Neuronal stem cell (in vitro differentiated cells): ENCODE measurements at places on chromosomes 3 and 15.

DNA sequence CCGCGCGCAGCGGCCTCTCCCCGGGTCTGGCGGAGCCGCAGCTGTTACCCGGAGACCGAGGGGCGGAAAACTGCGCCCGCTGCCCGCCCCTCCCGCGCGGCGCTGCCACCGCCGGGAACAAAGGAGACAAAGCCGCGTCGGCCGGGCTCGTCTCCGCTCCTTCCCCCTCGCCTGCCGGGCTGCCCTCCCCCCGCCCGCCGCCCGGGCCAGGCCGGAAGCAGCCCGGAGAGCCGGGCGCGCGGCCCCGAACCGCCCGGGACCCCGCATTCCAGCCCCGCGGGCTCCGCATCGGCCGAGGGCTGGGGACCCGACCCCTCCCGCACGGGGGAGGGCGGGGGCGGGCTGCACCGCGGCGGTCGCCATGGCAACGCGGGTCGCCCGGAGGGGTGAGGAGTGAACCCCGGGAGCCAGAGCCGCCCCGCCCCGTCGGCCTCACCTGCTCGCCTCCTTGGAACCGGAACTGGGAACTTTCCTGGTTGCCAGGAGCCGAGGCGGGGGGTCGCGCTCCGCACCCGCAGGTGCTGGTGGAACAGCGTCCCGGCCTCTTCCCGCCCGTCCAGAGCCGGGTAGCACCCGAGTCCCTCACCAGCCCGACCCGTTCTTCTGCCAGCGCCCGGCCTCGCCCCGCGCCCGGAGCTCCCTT is 448 bp downstream of the PLXNB1 start:
- peak overlapping the region; percentile 77 for H3K4me3 ChIP-seq
- H3K27ac ChIP-seq, result peak overlapping the region; percentile 92
- peaks cover 23% of the 10 kb centered on the region for H3K4me1 ChIP-seq
- peak; percentile 76 for DNase-seq
- no peaks in the 10 kb centered on the region for H3K27me3 ChIP-seq

GRCh38 chr3:33096093-33096868 is 665 bp downstream of the GLB1 start:
- H3K27me3 ChIP-seq, result no peaks in the 10 kb centered on the region
- no peak overlapping the region for H3K27ac ChIP-seq

GRCh38 chr3:67472674-67473201 is 181.7 kb downstream of the SUCLG2 start:
- DNase-seq, result no peak
- no peak overlapping the region for H3K4me3 ChIP-seq
- H3K27ac ChIP-seq, result no peak overlapping the region
- no peaks in the 10 kb centered on the region for H3K27me3 ChIP-seq
- H3K36me3 ChIP-seq, result peaks cover 2% of the 10 kb centered on the region
- no peaks in the 10 kb centered on the region for H3K4me1 ChIP-seq

DNA sequence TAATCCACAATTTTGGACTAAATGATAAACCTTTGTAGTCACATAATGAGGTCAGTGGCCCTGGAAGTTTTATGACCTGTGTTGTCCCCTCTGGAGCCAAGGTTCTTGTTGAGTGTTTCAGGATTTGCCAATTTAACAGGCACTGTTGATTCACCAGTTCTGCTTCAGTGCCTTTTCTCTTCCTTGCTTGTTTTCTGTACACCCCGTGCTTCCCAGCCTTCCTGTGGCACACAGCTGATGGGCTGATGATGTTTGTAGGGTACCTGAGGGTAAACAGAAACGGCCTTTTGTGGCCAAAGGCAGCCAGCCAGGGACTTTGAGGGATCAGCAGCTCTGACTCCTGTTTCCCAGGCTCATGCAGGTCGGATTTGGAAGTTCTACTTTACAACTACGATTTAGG is 13.3 kb downstream of the GYG1 start:
- H3K27me3 ChIP-seq, result no peaks in the 10 kb centered on the region
- H3K27ac ChIP-seq, result no peak overlapping the region
- peaks cover 9% of the 10 kb centered on the region for H3K4me1 ChIP-seq
- H3K36me3 ChIP-seq, result peaks cover 5% of the 10 kb centered on the region
- no peak overlapping the region for H3K4me3 ChIP-seq
- DNase-seq, result no peak

- DNase-seq, result no peak
- peaks cover 4% of the 10 kb centered on the region for H3K27me3 ChIP-seq
- H3K4me3 ChIP-seq, result no peak overlapping the region
- H3K4me1 ChIP-seq, result peaks cover 6% of the 10 kb centered on the region
- H3K36me3 ChIP-seq, result no peaks in the 10 kb centered on the region
Measured at GRCh38 chr3:151076626-151077025, 8.8 kb upstream of the MED12L start.

DNA sequence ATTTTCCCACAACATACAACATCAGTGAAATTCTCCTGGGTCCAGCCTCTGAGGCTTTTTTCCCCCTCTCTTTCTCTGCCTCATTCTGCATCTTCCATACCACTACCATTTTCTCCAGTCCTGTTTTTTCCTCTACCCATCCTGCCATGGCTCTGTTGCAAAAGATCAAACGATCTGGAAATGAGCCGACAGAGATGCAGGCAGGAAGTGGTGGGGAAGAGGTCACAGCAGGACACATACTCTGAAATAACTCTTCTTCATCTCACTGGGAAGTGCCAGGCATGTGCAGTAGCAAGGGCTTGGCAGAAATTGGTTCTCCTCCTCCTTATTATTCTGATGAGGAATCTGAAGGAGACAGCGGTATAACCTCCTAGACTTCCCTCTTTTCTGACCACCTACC is 114.3 kb downstream of the CORO2B start:
- H3K27ac ChIP-seq, result no peak overlapping the region
- H3K4me3 ChIP-seq, result no peak overlapping the region
- H3K4me1 ChIP-seq, result peaks cover 14% of the 10 kb centered on the region
- H3K36me3 ChIP-seq, result peaks cover 7% of the 10 kb centered on the region
- DNase-seq, result no peak
- H3K27me3 ChIP-seq, result no peaks in the 10 kb centered on the region

DNA sequence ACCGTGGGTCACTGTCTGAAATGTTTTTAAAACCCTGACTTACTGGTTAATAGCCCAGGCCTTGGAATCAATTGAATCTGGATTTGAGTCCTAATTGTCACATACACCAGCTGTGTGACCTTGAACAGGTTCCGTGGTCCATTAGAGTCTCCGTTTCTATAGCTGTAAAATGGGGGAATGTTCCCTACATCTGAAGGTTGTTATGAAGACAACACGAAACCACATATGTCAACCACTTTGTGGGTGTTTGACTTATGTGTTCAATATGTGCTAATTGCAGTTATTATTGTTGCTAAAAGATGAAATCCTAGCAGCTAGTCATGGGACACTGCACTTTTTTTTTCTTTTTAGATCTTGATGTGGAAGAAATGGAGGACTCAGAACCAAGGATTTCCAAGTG is 35.3 kb downstream of the ZBTB38 start:
- H3K4me1 ChIP-seq, result peaks cover 8% of the 10 kb centered on the region
- no peaks in the 10 kb centered on the region for H3K27me3 ChIP-seq
- no peak overlapping the region for H3K4me3 ChIP-seq
- no peak for DNase-seq

GRCh38 chr15:100250176-100250800 is 91.5 kb downstream of the ADAMTS17 start:
- peaks cover 5% of the 10 kb centered on the region for H3K4me1 ChIP-seq
- H3K27me3 ChIP-seq, result no peaks in the 10 kb centered on the region
- H3K27ac ChIP-seq, result no peak overlapping the region
- H3K36me3 ChIP-seq, result no peaks in the 10 kb centered on the region

- H3K27me3 ChIP-seq, result no peaks in the 10 kb centered on the region
- no peak overlapping the region for H3K4me3 ChIP-seq
- no peak overlapping the region for H3K27ac ChIP-seq
- peaks cover 6% of the 10 kb centered on the region for H3K36me3 ChIP-seq
- no peaks in the 10 kb centered on the region for H3K4me1 ChIP-seq
Measured at GRCh38 chr15:78049691-78050440, 27.6 kb downstream of the TBC1D2B start.

GRCh38 chr15:99090011-99090699 is 14.7 kb upstream of the SYNM start:
- no peak for DNase-seq
- no peak overlapping the region for H3K4me3 ChIP-seq
- no peaks in the 10 kb centered on the region for H3K36me3 ChIP-seq
- no peaks in the 10 kb centered on the region for H3K4me1 ChIP-seq
- H3K27me3 ChIP-seq, result no peaks in the 10 kb centered on the region

DNA sequence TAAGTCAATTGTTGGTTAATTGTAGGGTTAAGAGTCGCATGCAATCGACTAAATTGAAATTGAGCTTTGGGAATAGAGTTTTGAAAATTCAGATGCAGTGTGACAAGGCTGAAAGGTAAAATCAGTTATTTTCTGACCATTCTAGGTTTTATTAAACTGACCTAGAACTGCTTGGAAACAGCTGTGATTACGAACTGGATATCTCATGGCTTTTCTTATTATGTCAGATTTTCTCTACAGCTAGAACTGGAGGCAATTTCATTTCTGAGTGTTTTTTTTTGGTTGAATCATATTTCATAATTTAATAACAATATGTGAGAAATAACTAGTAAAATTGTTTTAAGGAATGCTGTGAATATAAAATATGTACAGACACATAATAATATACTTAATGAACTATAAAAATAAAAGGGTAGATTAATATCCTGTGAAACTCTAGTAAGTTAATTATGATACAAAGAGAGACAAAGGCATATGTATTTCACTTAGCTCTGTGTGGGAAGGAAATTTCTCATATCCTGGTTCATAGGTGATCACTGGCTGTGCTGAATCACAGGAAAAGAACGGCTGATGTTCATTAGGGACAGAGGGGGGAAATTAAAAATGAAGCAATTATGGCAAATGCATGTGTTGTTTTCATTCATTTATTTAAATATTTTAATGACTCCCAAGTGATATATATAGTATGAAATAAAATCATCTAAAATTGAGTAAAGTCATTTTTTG is 403.2 kb downstream of the ZIC1 start:
- no peaks in the 10 kb centered on the region for H3K4me1 ChIP-seq
- no peaks in the 10 kb centered on the region for H3K36me3 ChIP-seq
- H3K27me3 ChIP-seq, result no peaks in the 10 kb centered on the region
- no peak for DNase-seq
- no peak overlapping the region for H3K27ac ChIP-seq

- H3K27ac ChIP-seq, result no peak overlapping the region
- no peaks in the 10 kb centered on the region for H3K27me3 ChIP-seq
Measured at GRCh38 chr3:138479438-138479863, 45.0 kb downstream of the ESYT3 start.

GRCh38 chr3:120775411-120775810 is 32.9 kb downstream of the GTF2E1 start:
- no peaks in the 10 kb centered on the region for H3K27me3 ChIP-seq
- H3K27ac ChIP-seq, result no peak overlapping the region
- H3K4me3 ChIP-seq, result no peak overlapping the region
- DNase-seq, result no peak

- no peaks in the 10 kb centered on the region for H3K4me1 ChIP-seq
- peaks cover 2% of the 10 kb centered on the region for H3K36me3 ChIP-seq
- no peaks in the 10 kb centered on the region for H3K27me3 ChIP-seq
- H3K27ac ChIP-seq, result no peak overlapping the region
- no peak overlapping the region for H3K4me3 ChIP-seq
- DNase-seq, result no peak
Measured at GRCh38 chr3:98791341-98792325, 28.5 kb downstream of the ST3GAL6 start.

- peaks cover 11% of the 10 kb centered on the region for H3K4me1 ChIP-seq
- H3K36me3 ChIP-seq, result no peaks in the 10 kb centered on the region
- no peak overlapping the region for H3K4me3 ChIP-seq
- no peak for DNase-seq
- H3K27me3 ChIP-seq, result no peaks in the 10 kb centered on the region
Measured at GRCh38 chr15:79008659-79009058, 63.8 kb upstream of the CTSH start.

- H3K4me3 ChIP-seq, result no peak overlapping the region
- H3K36me3 ChIP-seq, result no peaks in the 10 kb centered on the region
- no peaks in the 10 kb centered on the region for H3K4me1 ChIP-seq
- no peaks in the 10 kb centered on the region for H3K27me3 ChIP-seq
Measured at GRCh38 chr3:53730576-53730975, 115.6 kb downstream of the CHDH start.

- no peak for DNase-seq
- no peaks in the 10 kb centered on the region for H3K4me1 ChIP-seq
- H3K27me3 ChIP-seq, result no peaks in the 10 kb centered on the region
- no peak overlapping the region for H3K27ac ChIP-seq
- no peaks in the 10 kb centered on the region for H3K36me3 ChIP-seq
- H3K4me3 ChIP-seq, result no peak overlapping the region
Measured at GRCh38 chr15:65857718-65858402, 11.4 kb upstream of the RAB11A start.

- no peaks in the 10 kb centered on the region for H3K27me3 ChIP-seq
- H3K4me3 ChIP-seq, result no peak overlapping the region
- H3K27ac ChIP-seq, result no peak overlapping the region
- peaks cover 3% of the 10 kb centered on the region for H3K36me3 ChIP-seq
- peaks cover 22% of the 10 kb centered on the region for H3K4me1 ChIP-seq
- no peak for DNase-seq
Measured at GRCh38 chr3:124385996-124386395, 344.3 kb upstream of the UMPS start.

DNA sequence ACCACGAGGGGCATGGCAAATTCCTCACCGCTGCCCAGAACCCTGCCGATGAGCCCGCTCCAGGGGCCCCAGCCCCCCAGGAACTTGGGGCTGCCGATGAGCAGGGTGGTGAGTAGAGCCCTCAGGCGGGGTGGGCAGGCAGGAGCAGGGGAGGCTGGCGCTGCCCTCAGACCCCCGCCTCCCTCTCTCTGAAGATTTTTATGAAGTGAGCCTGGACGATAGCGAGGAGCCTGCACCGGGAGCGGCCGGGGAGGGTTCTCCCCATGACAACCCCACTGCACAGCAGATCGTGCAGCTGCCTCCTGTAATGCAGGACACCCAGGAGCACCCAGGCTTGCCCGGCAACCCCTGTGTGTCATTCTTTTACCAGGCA is 56.7 kb upstream of the UBE2Q2 start:
- no peaks in the 10 kb centered on the region for H3K36me3 ChIP-seq
- no peaks in the 10 kb centered on the region for H3K4me1 ChIP-seq
- no peak overlapping the region for H3K27ac ChIP-seq
- DNase-seq, result no peak
- peaks cover 77% of the 10 kb centered on the region for H3K27me3 ChIP-seq

- no peaks in the 10 kb centered on the region for H3K4me1 ChIP-seq
- DNase-seq, result no peak
- H3K4me3 ChIP-seq, result no peak overlapping the region
Measured at GRCh38 chr3:74301056-74301455, 313.4 kb downstream of the CNTN3 start.

GRCh38 chr15:28185148-28185895 is 86.2 kb upstream of the OCA2 start:
- no peak overlapping the region for H3K27ac ChIP-seq
- no peak for DNase-seq
- peaks cover 13% of the 10 kb centered on the region for H3K36me3 ChIP-seq
- H3K4me1 ChIP-seq, result no peaks in the 10 kb centered on the region
- no peak overlapping the region for H3K4me3 ChIP-seq
- no peaks in the 10 kb centered on the region for H3K27me3 ChIP-seq

DNA sequence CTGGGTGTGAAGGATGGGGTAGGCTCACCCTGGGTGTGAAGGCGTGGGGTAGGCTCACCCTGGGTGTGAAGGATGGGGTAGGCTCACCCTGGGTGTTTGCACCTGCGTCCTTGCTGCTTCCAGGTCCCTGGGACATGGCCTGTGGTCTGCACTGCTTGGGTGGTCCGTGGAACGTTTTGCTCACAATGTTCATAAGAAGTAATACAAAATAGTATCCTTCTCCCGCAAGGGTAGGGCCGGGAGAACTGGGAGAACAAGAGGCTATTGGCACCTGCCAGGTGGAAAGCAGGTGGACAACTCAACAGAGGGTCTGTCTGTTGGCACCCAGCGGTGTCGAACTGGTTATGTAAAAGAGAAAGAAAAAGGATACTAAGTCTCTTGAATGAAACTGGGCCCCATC is 17.0 kb upstream of the PCSK6 start:
- H3K36me3 ChIP-seq, result no peaks in the 10 kb centered on the region
- no peak overlapping the region for H3K27ac ChIP-seq
- H3K4me1 ChIP-seq, result no peaks in the 10 kb centered on the region
- no peaks in the 10 kb centered on the region for H3K27me3 ChIP-seq
- H3K4me3 ChIP-seq, result no peak overlapping the region
